Daoy (cell line): ENCODE measurements at places on chromosomes 11 and 22. TPM values are rescaled to one million over a fixed set of nuclear protein-coding genes. Genes with fewer than 3 reads are reported as not detected.

The INS gene
- total RNA-seq = not detected in 2 replicates

The AMOTL1 gene
- total RNA-seq = 14.9 and 16.2 TPM in 2 replicates

The HTR3A gene
- total RNA-seq = not detected in 2 replicates

The WT1 gene
- 8.0 and 10.7 TPM in 2 replicates for total RNA-seq

The PDGFD gene
- total RNA-seq = not detected in 2 replicates

The RIMBP3B gene
- total RNA-seq = 0.12 and 0.63 TPM in 2 replicates

The RIN1 gene
- 13.2 and 14.6 TPM in 2 replicates for total RNA-seq

The MS4A6A gene
- total RNA-seq = not detected in 2 replicates

The FAM181B gene
- 0.23 TPM in 1 of 2 replicates, not detected in the other for total RNA-seq

The TCN2 gene
- total RNA-seq = 0.12 and 2.0 TPM in 2 replicates

The PARVG gene
- total RNA-seq = 9.0 and 9.5 TPM in 2 replicates

The GPHA2 gene
- not detected in 2 replicates for total RNA-seq

The PATE2 gene
- total RNA-seq = 0.29 TPM in 1 of 2 replicates, not detected in the other

The CATSPERZ gene
- total RNA-seq = 0.23 and 6.0 TPM in 2 replicates

The CSF2RB gene
- not detected in 2 replicates for total RNA-seq

The HIC2 gene
- 2.4 and 3.0 TPM in 2 replicates for total RNA-seq

The OR4A16 gene
- total RNA-seq = not detected in 2 replicates

The RPLP2 gene
- total RNA-seq = 693 and 756 TPM in 2 replicates

The LRRC56 gene
- total RNA-seq = 0.11 and 0.60 TPM in 2 replicates

The LDHAL6A gene
- 0.11 TPM in 1 of 2 replicates, not detected in the other for total RNA-seq

The MIF gene
- total RNA-seq = 224 and 296 TPM in 2 replicates

The MRGPRE gene
- total RNA-seq = not detected in 2 replicates

The LARGE1 gene
- 9.1 and 18.0 TPM in 2 replicates for total RNA-seq

The NLRP14 gene
- 0.48 and 0.63 TPM in 2 replicates for total RNA-seq

The FKBP2 gene
- total RNA-seq = 18.8 and 102 TPM in 2 replicates

The P2RY2 gene
- 0.74 TPM in 1 of 2 replicates, not detected in the other for total RNA-seq

The SHANK2 gene
- total RNA-seq = 0.06 and 0.29 TPM in 2 replicates

The FGF4 gene
- not detected in 2 replicates for total RNA-seq

The CALCA gene
- not detected in 2 replicates for total RNA-seq

The TRPC6 gene
- not detected in 2 replicates for total RNA-seq

The OR52I2 gene
- not detected in 2 replicates for total RNA-seq

The RFPL2 gene
- not detected in 2 replicates for total RNA-seq

The MMP7 gene
- 4.7 and 5.9 TPM in 2 replicates for total RNA-seq

The TMEM121B gene
- 0.11 and 0.21 TPM in 2 replicates for total RNA-seq

The RAG2 gene
- not detected in 2 replicates for total RNA-seq

The YPEL4 gene
- total RNA-seq = not detected in 2 replicates

The E2F8 gene
- total RNA-seq = 5.2 and 7.7 TPM in 2 replicates

The SEC14L2 gene
- 9.5 and 12.7 TPM in 2 replicates for total RNA-seq

The CRYBB3 gene
- not detected in 2 replicates for total RNA-seq

The RGL4 gene
- not detected in 2 replicates for total RNA-seq

The LPXN gene
- 94.8 and 132 TPM in 2 replicates for total RNA-seq
